ENCODE measurements at places on chromosomes 5 and 9.
A peak's percentile ranks its signal among the peaks of the same experiment; 100 is the strongest.

- no peak for DNase-seq
Measured at GRCh38 chr5:153831973-153832372, 206.7 kb downstream of the FAM114A2 start.

DNA sequence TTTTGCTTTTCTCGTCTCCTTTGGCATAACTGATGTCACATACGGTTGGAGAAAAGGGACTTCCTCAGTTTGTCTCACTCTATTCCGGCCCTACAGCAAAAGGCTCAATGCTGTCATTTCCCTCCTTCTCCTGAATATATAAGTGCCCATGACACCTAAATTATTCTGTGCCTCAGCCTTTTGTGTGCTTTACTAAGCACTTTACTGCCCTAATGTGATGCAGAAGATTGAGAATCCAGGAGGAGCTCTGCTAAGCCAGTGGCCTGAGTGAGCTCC lies 7.6 kb downstream of the CD180 start:
- no peak for DNase-seq

GRCh38 chr9:130378875-130379648 lies 65.7 kb upstream of the ASS1 start:
- DNase-seq: no peak

- no peak for DNase-seq
Measured at GRCh38 chr9:126819482-126819881, 14.6 kb downstream of the ZBTB43 start.

DNA sequence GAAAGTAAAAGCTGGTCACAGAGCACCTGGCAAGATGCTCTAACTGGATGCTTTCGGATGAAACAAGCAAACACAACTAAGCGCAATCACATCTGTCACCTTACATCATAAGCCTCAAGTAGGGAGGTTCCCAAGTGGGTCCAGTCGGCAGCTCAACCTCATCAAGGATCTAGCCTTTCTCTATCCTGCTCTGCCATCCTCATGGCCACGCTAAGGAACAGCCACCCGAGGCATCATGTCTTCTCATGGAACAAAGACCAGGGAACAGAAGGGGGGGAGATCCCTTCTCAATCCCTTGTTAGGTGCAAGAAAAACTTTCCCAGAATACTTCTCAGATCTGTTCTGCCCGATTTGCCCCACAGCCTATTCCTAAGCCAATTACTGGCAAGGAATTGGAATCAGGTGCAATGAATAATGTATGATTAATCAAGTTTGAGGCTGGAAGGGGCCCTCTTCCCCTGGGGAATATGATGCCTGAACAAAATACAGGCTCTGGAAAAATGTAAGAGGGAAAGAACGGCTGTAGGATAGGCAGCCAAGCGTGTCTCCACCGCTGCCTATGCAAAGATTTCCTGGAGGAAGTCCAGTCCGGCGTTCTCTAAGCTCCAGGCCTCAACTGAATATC lies 1.3 kb upstream of the HABP4 start:
- DNase-seq: peak; percentile 22

GRCh38 chr9:83959061-83959460 lies 21.0 kb downstream of the HNRNPK start:
- peak; percentile 83 for DNase-seq

GRCh38 chr5:103092676-103093075 lies 27.3 kb downstream of the GIN1 start:
- DNase-seq: no peak

DNA sequence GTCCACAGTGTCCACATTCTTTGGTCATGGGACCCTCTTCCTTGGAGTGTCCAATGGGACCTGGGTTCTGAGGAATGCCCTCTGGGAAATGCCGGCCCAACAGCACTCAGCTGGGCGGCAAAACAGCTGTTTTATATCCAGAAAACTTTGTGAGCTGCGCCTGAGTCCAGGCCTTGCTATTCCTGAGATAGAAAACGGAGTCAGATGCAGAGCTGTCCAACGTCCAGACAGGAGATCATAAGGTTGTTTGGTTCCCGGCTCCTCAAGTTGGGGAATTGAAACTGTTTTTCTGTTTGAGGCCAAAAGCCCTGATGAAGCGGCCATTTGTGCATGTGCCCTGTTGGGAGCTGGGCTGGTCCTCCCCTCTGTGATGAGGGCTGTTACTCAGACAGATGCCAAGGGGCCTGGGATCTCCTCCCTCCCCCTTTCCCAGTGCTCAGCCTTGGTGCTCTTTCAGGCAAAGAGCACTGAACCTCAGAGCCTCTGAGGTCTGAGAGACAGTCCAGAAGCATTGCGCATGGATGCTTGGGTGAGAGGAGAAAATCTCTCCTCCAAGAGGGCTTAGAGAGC lies 66.6 kb upstream of the GARNL3 start:
- DNase-seq: no peak

DNA sequence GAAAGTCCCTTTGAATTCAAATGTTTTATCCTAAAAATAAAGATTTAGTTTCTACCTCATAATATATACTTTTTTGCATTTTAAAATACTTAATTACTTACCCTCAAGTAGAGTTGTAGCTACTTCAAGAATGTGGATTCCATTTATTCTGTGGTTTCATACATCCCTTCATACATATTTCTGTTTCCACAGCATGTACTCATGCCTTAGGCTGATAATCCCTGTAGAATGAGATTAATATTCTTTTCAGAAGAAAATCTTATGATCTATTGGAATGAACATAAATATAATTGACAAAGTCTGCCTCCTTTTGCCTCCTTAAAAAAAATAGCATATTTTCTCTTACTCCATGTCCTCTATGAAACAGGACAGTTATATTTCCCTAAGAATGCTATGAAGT lies 465.7 kb downstream of the DTWD2 start:
- peak; percentile 66 for DNase-seq

DNA sequence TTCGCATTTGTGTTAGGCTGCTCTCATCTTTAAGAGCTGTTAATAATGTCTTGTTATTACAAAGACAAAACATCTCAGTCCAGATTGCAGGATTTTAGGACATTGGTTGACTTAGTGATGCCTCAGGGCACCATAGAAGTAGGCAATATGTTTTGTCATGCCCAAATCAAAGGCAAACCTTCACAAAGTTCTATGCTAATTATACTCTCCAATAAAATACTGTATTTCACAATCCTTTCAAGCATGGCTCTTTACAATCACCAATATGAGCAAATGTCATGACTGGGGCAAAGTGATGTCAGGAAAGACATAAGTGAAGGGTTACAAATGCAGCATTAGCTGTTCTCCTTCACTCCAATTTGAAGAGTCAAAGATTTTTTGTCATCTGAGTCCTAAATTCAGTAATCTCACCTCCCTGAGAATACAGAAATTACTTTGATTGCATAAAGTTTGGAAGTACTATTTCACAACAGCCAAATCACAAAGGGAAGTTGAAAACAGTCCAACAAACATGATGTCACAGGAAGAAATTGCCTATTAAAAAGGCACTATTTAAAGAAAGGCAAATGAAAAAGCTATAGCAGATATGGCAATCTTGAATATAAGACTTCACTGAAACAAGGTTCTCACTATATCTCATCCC lies 303.2 kb downstream of the PRR16 start:
- peak; percentile 68 for DNase-seq

DNA sequence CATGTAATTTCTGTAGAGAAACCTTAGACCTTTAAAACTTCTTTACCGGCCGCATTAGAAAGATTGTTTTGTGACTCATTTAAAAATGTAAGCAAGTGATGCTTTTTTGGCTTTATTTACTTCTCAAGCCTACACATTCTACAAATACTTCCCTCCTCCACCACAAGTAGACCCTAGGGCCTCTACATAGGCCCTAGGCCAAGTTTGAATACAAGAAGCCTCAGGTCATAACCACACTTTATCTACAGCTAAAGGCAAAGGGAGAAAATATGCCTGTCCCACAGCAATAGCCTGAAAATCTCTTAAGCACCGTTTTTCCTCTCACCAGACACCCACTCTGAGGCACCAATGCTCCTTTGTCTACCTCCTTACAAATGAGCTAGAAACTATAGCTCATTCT lies 53.9 kb downstream of the CSNK1A1 start:
- DNase-seq: peak; percentile 93

- DNase-seq: no peak
Measured at GRCh38 chr5:171610686-171611085, 174.9 kb upstream of the SMIM23 start.

- no peak for DNase-seq
Measured at GRCh38 chr5:178561746-178562264, 28.4 kb downstream of the COL23A1 start.

DNA sequence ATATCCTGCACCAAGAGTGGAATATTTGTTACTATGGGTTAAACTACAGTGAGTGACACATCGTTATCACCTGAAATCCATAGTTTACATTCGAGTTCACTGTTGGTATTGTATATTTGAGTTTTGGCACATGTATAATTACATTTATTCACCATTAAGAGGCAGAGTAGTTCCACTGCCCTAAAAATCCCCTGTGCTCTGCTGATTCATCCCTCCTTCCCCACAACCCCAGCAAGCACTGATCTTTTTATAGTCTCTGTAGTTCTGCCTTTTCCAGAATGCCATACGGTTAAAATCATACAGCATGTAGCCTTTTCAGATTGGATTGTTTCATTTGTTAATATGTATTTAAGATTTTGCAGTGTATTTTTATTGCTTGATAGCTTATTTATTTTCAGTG lies 495.2 kb downstream of the DIRAS2 start:
- no peak for DNase-seq

GRCh38 chr9:97431549-97432143 lies 19.8 kb downstream of the TDRD7 start:
- DNase-seq: no peak

DNA sequence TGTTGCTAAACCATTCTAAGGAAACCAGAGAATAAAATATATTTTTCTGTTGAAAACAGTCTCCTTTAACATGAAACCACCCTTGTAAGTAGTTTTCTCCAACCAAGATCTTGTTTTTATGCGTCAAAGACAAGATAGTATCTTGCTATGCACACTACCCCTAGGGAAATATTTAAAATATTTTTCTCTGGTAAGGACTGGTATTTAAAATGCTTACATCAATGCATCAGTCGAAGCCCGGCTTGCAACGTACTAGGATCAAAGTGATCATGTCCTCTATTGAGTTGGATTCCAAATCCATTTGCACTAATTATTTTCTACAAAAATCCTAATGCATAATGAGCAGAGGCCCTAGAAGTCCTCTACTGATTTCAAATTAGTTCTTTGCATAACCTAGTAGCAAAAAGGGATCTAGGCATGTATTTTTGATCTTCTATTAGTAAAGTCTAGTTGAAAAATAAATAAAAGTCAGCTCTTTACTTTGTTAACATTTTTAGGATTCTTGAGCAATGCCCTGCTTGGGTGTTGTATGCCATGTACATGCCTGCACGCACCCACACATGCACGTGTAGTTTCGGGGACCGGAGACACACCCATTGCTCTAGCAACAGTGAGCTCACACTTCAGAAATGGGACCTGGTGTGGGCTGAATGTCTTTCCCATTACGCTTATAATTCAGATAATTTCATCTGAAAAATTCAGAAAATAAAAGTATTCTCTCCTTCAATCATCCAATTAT lies 165.0 kb upstream of the GPR151 start:
- no peak for DNase-seq

DNA sequence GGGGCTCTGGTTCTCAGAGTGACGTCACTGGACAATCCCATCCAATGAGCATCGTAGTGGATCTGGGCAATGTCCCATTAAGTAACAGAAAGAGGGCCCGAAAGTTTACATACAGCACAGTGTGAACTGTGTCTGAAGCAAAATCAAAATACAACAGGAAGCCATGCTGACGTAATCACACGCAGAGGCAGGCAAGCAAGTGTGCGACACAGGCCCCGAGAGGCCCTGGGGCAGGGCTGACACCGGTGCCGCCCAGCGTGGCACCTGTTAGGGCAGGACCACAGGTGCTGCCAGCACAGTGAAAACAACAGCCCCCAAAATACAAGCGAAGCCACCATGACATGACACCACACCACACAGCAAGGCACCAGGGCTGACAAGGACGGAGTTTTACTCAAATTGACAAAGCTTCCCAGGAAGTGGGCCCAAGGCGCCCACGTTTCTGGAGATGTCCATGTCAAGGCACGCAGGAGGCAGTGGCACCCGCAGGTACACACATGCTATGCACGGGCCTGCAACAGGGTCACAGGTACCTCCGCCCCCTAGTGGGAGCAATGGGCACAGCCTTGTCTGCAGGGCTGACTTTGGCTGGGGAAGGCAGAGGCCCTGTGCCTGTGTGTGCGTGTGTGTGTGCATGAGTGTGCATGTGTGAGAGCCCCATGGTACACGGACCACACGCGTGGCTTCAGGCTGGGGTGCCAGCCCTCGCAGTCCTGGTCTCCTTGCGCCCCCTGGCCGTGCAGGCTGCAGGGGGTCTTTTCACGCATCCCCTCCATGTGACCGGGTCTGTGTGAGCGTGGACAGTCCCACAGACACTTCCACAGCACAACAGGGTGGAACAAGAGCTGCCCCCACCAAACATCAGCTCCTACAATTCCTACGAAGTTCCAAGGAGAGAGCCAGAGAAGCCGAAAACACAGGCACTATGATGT lies 19.6 kb downstream of the QSOX2 start:
- peak; percentile 37 for DNase-seq

DNA sequence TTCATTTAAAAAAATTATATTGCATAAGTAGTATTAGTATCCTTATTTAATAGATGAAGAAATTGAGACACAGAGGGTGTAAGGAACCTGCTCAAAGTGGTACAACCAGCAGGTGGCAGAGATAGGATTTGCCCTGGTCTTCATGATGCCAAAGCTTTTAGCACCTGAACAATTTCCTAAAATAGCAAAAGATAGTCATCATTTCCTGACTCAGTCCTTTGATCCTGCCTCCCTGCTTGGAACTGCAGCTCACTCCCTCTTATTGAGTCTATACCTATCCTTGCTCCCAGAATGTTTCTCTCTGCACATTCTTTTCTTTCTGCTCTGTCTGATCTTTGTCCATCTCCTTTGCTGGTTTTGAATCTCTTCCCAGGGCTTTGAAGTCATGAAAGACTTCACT lies 155.8 kb downstream of the FRMD3 start:
- DNase-seq: no peak

DNA sequence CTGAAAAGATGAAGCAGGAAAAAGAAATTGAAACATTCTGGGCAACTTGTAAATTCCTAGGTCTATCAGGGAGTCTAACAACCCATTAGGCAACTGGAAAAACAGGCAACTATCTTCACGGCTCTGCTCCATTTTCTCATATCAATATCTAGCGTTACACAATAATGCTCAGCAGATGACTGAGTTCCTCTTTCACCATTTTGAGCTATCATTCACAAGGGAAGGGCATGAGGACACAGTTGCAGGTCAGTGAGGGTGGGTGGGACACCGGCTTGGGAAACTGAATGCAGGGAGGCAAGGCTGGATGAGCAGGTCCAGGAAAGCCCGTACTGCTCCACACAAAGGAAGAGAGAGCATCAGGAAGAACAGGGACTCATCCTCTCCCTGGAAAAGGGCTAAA lies 67.0 kb downstream of the FRMD3 start:
- no peak for DNase-seq

DNA sequence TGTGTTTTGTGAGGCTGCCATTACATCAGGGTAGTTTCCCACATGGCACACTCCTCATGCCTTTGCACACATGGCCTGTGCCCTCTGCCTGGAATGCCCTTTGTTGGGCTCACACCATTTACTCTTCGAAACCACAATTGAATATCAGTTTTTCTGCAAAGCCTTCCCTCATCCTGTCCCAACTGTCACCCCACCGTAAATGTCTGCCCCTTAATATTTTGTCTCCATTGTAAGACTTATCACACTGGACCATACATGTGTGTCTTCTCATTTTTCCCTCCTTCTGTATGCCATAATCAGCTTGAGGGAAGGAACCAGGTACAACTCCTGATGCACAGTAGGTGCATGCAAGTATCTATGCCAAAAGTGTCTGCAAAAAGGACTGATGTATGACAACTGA lies 62.7 kb upstream of the TMEM252 start:
- DNase-seq: no peak

GRCh38 chr5:38547257-38547656 lies 9.2 kb downstream of the LIFR start:
- peak; percentile 11 for DNase-seq
